ENCODE measurements at places on chromosomes 11 and 22.

DNA sequence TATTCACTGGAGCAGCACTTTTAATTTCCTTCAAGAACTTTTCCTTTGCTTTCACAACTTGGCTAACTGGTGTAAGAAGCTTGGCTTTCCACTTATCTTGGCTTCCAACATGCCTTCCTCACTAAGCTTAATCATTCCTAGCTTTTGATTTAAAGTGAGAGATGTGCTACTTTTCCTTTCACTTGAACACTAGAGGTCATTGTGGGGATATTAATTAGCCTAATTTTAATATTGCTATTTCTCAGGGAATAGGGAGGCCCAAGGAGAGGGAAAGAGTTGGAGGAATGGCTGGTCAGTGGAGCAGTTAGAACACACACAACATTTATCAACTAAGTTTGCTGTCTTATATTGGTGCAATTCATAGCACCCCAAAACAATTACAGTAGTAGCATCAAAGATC lies 24.6 kb upstream of the CCDC90B start:
- no peak for DNase-seq

- DNase-seq: no peak
Measured at GRCh38 chr22:39913321-39913720, 12.4 kb downstream of the GRAP2 start.

GRCh38 chr11:109945626-109946321 lies 147.4 kb upstream of the ZC3H12C start:
- DNase-seq: no peak

DNA sequence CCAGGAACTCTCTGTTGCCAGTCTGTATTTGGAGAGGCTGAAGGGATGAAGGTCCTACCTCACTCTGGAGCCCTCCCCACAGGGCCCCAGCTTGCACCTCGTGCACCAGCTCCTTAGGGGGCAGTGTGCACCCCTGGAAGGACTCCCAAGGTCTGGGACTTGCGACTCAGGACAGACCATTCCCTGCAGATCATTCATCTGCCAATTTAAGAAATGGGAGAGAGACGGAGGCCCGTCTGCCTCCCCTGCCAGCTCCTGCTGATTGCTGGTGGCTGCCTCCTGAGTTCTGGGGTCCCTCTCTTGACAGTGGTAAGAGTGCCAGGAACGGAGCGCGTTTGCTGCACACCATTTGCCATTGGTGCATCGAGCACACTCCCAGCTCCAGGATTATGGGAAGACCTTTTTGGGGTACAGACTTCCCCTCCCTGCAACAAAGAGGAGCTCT lies 27.4 kb upstream of the MALAT1 start:
- no peak for DNase-seq

- no peak for DNase-seq
Measured at GRCh38 chr11:47192111-47192510, 5.9 kb upstream of the PACSIN3 start.

- no peak for DNase-seq
Measured at GRCh38 chr11:8545698-8546366, 48.2 kb downstream of the STK33 start.

DNA sequence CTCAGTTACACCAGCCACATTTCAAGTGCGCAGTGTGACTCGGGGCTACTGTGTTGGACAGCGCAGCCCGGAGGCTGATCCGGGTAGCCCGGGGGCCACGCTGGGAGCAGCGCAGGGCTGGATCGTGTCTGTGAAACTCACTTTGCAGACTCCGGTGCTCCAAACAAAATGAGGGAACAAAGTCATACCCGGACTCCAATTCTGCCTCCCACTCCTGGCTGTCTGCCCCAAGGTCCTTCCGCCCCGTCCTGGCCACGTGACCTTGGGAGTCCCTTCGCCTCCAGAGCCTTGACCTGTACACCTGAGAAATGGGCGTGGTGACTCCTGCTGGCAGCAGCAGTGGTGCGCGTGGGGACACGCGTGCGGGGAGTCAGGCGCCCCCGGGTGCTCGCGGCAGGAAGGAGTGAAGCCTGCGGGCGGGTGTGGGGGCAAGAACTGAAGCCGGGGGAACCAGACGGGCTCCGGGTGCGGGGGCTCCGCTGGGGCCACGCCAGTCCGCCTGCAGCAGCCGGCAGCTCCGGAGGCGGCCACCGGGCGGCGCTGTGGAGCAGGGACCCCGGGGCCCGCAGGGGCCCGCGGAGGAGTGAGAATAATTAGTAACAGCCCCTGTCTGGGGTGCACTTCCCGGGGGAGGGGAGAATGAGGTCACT lies 42.4 kb downstream of the KCNJ4 start:
- DNase-seq: no peak

- DNase-seq: no peak
Measured at GRCh38 chr11:129866311-129866710, 29.1 kb downstream of the NFRKB start.

DNA sequence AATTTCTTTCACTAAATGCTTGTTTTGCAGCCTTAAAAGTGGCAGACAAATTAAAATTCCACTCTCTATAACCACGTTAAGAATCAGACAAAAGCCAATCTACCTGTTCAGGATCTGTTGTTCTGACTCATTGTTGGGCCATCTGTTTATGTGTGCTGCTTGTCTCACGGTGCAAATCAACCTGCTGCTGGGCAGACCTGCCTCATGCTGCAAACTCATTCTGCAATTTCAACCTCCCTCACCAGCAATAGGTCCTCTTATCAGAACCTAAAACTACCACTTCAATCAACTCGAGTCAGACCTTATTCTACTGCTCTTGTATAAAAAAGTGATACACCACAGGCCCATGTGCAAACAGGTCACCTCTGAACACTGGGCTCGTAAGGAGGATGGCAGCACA lies 75.1 kb downstream of the LARGE2 start:
- no peak for DNase-seq

DNA sequence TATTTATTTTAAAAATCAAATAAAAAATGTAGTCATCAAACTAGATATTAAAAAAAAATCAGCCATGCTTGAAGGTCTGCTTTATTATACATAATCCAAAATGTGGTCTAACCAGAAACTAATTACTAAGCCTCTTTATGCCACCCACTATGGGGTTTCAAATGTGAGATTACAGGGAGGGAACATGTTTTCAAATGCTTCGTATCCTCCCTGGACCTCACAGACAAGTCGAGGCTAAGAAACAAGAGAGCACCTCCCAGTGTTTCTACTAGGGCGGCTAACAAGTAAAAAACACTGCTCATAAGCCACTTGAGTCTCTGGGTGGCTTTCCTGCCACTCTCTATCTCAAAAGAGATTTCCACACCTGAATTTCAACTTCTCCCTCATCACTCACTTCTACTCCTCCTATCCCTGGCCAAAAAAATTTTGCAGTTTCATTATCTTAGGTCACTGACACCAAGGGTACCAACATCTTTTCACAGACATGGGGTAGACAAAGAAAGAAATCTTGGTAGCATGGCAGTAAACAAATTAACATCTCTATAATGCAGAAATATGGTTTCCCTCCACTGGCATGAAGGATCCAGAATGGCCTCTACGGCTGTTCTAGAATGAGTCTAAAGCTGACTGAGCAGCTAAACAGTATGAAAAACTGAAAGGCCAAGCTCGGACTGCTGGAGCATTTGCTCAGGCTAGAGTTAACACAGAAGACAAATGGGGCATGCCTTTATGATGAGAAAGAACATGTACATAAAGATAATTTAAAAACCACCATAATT lies 50.9 kb downstream of the PITPNB start:
- DNase-seq: no peak

- DNase-seq: no peak
Measured at GRCh38 chr11:69509846-69510390, 28.5 kb downstream of the LINC01488 start.

- DNase-seq: no peak
Measured at GRCh38 chr11:3853899-3854659, 1.4 kb upstream of the STIM1 start.

DNA sequence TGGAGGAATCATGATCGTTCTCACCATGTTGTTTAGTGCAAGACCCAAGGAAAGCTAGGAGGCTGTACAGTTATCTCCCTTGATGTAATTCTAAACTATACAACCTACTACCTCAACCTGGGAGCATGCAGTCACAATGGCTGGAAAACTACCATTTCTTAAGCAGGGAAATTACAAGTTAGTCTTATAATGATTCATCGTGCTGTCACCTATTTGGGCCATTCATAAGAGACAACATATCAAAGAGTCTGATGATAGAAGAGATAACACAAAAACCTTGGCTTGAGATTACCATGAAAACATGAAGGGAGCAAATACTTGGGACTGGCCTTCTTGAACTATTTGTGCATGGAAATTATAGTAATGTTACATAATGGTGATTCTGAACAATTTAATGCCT lies 30.5 kb upstream of the BLID start:
- DNase-seq: no peak

- DNase-seq: no peak
Measured at GRCh38 chr11:132904607-132905006, 627.7 kb downstream of the OPCML start.

- no peak for DNase-seq
Measured at GRCh38 chr11:446891-447290, 3.2 kb upstream of the PTDSS2 start.

DNA sequence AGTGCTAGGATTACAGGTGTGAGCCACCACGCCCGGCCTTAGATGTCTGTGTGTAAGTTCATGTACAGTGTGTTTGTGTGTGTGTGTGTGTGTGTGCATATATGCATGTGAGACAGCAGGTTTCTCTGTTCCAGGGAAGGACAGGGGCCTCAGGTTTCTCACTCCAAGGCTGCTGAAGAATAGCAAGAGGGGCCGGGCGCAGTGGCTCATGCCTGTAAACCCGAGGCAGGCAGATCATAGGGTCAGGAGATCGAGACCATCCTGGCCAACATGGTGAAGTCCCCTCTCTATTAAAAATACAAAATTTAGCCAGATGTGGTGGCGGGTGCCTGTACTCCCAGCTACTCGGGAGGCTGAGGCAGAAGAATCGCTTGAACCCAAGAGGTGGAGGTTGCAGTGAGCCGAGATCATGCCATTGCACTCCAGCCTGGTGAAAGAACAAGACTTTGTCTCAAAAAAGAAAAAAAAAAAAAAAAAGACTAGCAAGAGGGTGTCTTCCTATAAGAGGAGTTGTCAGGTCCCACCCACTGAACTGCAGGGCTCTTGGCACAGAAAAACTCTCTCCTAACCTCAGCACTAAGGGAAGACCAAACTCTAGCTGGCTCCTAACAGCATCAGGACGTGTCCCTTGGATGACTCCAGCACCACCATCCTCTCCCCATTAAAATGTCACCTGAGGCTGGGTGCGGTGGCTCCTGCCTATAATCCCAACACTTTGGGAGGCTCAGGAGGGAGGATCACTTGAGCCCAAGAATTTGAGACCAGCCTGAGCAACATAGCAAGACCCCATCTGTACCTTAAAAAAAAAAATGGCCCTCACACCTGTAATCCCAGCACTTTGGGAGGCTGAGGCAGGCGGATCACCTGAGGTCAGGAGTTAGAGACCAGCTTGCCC lies 40.0 kb downstream of the TST start:
- no peak for DNase-seq

DNA sequence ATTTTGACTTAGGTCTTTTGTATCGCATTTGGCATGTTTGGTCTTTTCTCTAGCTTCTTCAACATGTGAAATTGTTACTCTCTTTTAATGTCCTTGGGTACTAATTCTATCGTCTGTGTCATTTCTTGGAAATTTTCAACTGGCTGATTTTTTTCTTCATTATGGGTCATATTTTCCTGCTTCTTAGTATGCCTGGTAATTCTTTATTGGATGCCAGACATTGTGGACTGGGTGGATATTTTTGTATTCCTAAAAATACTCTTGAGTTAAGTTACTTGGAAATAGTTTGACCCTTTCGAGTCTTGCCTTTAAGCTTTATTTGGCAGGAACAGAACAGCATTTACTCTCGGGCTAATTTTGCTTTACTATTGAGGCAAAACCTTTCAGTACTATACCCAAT lies 140.1 kb downstream of the ETS1 start:
- DNase-seq: no peak

DNA sequence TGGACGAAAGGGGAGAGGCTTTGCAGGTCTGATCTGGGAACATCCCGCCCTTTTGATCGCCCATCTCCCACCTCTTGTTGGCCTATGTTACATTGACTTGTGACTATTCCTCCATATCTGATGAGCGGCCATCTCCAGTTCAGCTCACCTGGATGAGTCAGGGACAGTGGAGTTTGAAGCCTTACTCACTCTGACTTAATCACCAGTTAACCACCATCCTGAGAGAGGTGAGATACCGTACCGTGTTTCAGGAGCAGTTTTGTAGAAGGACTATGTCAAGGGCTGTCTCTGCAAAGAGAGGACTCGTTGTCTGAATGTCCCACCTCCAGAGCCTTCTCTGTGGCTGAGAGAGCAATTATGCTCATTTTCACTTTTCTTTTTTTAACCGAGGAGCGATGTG lies 771.7 kb downstream of the NTM start:
- no peak for DNase-seq

- DNase-seq: no peak
Measured at GRCh38 chr11:61613051-61613450, 32.2 kb upstream of the SYT7 start.

- no peak for DNase-seq
Measured at GRCh38 chr11:122100037-122100755, 15.8 kb downstream of the BLID start.

DNA sequence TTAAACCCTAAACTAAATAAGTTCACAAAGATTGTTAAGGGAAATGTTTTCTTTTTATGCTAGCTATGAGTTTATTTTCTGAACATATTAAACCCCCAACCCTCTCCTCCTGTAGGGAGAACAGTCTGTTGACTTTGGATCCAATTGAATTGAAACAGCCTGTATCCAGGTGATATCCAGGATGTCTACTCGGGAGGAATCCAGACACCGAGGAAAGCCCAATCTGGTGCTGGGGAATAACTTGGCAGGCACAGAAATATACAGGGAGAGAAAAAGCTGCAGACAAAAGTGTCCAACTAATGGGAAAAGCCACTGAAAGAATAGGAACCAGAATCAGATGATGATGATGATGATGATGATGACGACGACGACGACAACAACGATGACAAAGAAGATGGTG lies 93.9 kb upstream of the API5 start:
- DNase-seq: no peak

GRCh38 chr22:37953062-37953436 lies 352 bp downstream of the C22orf23 start:
- no peak for DNase-seq

- no peak for DNase-seq
Measured at GRCh38 chr11:133946541-133947318, 10.0 kb downstream of the IGSF9B start.

DNA sequence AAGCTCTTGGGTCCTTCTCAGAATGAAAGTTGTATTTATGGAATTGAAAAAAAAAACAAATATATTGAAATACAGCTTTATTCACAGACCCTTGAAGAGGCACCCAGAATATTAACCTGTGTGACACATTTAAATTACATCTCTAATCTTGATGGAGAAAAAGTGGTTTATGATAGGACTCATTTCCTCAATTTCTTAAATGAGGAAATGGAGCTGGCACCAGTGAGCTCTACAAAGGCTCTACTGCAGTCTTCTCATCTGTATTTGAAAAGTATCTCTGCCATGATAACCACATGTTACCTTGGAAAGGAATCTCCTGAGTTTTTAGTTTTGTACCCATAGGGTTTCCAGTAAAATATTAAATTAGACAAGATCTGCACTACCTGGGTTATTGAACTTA lies 186.5 kb downstream of the HIPK3 start:
- DNase-seq: no peak
